Hematopoietic multipotent progenitor cell treated with erythropoietin and hydrocortisone succinate and interleukin-3 and kit ligand, for 17 days (in vitro differentiated cells): ENCODE measurements at places on chromosomes 6 and 20.

DNA sequence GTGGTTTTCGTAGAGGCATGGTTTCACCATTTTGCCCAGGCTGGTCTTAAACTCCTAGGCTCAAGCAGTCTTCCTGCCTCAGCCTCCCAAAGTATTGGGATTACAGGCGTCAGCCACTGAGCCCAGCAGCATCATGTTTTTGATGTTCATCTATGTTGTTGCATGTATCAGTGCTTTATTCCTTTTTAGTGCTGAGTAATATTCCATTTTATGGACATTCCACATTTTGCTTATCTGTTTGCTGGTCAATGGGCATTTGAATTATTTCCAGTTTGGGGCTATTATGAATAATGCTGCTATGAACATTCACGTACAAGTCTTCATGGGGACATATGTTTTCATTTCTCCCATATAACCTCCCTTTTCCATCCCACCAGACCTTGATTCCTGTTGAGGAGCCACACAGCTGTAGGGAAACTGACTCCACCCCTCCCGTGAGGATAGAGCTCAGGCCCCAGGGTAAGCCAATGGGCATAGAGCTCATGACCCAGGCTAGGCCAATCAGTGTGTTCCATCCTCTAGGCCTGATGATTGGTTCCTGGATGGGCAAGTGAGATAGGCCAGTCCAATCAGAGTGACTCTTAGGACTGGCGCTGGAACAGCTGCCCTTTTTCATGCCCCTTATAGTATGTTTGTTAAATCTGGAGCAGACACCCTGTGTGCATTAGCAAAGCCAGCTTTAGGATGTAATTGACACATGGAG lies 49.5 kb downstream of the DLGAP4 start:
- no peak for DNase-seq

DNA sequence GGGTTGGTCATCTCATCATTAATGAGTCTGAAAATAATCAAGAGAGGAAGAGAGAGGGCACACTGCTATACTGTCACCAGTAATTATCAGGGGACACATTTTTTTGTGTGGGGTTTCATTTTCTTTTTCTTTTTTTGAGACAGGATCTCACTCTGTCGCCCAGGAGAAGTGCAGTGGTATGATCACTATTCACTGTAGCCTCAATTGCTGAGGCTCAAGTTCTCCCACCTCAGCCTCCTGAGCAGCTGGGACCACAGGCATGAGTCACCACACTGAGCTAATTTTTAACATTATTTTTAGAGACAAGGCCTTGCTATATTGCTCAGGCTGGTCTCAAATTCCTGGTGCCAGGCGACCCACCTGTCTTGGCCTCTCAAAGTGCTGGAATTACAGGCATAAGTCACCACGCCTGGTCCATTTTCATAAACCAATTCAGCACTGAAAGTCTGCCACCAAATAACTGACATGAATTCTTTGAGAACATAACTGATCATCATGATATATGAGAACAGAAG lies 43.3 kb downstream of the EPHA7 start:
- DNase-seq = no peak

GRCh38 chr20:5513975-5514516 lies 197.3 kb upstream of the PROKR2 start:
- DNase-seq = no peak

- no peak for DNase-seq
Measured at GRCh38 chr20:23881371-23881770, 1.8 kb upstream of the CST5 start.

DNA sequence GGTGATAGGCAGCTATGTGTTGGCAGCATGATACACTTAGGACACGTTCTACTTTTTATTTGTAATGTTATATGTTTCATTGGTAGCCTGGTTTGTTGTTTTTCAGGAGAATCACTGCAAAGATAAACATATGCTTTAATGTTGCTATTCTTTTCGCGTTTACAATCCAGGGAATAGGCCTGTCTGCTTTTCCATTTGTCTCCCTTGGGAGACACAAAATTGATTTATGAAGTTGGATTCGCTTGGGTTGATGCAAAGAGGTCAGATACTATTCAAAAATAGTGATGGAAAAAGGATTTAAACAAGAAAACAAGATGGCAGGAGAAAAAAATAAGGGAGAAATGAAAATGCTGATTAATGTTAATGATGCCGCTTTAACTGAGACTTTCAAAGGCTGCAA lies 179.5 kb upstream of the SOX4 start:
- no peak for DNase-seq

DNA sequence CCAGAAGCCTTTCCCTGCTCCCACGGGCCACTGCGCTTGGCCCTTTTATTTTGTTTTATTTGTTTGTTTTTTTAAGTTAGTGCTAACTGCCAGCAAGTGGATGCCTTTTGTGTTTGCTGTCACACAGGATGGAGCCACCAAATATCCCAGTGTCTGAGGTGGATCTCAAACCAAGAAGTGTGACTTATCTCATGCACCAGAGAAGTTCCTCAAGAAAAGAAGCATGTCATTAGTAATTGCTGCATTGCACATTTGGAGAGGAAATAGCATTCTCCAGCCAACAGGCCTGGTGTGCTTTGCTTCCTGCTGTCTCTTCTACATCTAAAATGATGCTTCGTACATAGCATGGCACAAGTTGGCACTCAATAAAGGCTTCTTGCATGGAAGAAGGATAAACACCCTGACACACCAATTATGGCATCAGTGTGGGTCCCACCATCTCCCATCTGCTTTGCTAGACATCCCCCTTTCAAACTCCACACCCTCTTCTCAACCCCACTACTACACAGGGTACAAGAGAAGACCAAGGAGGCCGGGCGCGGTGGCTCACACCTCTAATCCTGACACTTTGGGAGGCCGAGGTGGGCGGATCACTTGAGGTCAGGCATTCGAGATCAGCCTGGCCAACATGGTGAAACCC lies 1.9 kb upstream of the ATP9A start:
- DNase-seq = no peak

- DNase-seq = no peak
Measured at GRCh38 chr20:44008806-44009678, 94.4 kb downstream of the TOX2 start.

- DNase-seq = no peak
Measured at GRCh38 chr6:315921-316752, 23.9 kb downstream of the DUSP22 start.

DNA sequence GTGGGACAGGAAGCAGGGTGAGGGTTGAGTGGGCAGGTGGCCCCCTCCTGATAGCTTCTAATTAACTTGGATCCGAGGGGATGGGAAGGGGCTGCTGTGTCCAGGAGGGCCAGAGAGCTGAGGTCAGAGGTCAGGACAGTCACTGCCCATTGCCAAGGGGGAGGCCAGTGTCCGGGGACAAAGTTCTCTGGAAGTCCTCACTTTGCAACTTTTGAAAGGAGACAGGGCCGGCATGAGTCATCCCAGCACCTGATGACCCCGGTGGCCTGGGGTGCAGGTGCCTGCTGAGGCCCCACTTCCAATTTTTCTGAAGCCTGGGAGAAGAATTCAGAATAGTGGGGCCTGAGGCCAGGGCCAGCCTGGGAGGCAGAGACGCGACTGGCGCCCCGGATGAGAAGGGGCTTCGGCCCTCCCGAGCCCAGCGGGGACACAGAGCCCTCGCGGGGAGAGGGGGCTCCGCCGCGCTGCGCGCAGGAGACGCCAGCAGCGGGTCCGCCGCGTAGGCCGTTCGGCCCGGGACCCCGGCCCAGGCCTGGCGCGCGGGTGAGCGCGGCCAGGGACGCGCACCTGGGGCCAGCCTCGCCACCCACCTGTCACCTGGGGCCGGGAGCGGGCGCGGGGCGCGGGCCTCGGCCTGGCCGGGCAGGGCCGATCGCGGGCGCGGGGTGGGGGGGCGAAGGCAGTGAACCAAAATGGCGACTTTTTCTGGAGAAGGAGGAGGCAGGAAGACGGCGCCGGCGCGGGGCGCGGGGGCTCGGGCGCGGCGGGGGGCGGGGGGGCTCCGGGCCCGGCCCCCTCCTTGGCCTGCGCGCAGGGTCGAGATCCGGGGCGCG lies 586 bp downstream of the ZNF512B start:
- DNase-seq = no peak

DNA sequence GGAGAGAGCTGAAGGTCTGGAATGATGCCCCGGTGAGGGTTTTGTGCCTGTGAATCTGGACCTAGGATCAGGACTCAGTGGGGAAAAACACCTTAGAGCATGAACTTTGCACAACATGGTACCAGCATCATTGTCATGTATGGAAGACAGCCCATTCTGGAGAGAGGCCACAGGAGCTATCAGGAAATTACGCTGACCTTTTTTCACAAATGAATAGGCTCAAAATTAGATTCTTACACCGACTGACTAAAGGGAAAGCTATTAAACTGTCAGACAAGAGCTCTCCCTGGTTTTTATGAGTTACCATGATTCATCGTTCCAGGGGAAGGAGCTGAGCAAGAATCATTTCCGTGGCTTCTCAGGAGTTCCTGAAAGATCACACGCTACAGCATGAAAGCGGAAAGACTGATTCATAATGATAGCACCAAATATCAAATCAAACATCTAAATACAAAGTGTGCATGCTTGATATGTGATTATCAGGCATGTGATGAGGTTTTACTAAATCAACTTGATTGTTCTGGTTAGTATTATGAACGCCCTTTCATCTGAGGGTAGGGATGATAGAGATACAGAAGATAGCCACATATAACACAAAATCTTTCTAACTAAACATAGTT lies 224.9 kb upstream of the SMLR1 start:
- DNase-seq = no peak

DNA sequence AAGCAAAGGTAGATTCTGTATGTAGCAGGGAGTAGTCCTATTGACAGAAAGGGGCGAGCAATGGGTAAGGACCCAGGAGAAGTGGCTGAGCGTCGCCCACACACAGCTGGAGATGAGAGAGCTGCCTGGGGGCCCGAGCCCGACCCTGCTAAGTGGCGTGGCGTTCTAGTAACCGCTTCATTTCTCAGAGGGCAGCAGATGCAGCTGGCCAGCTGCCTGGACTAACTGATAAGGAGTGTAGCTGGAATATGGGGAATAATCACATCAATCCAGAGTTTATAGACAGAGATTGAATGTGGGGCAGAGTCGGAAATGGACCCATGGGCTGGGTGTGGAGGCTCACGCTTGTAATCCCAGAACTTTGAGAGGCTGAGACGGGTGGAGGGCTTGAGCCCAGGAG lies 64.4 kb downstream of the EZR start:
- no peak for DNase-seq

DNA sequence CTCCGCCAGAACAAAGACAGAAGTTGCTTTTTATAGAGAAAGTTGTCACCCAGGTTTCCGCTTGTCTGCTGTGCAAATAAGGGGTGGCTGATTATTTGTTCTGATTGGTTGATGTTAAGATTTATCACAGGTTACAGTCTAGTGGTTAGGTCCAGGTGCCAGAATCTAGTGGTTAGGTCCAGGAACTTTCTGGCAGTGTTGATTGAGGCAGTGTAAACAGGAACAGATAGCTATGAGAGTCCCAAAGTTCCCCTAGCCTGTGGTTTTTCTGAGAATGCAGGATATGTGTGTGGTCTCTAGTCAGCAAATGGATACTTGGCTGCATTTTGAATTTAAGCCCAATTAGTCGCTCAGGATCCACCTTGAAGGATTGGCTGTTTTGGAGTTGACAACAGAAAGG lies 148.0 kb downstream of the TMEM200A start:
- DNase-seq = no peak

DNA sequence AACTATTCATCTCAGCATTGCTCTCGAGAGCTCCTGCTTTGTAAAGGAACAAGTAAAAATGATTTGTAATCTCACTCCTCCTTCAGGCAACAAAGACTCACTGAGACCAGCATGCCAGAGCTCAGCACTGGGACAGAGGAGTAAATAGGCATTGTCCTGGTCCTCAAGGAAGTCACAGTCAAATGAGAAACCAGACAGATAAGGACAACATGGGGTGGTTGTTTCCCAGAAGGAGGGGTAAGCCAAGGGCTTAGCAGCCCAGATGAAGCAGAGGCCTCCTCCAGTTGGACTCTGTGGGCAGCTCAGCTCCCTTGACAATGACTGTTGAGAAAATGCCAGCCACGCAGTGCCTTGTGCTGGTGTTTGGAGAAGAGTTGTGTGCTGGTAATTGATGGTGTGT lies 425.7 kb upstream of the CHD6 start:
- DNase-seq = no peak

DNA sequence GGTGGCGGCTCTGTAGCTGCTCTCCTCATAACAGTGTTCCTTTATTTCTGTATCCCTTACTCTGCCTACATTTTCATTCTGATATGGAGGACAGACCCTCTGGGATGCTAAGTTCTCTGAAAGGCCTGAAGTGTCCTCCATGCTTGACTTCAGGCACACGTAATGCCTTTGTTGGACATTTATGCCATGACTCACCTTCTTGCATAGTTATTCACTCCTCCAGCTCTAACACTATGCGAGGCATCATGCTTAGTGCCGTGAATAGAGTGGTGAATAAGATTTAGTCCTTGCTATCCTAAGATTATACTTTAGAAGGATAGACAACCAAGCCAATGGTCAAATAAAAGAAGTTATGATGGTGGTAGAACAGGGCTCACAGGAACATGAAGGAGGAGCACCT lies 760.9 kb upstream of the FLRT3 start:
- DNase-seq = no peak

GRCh38 chr20:49724408-49725223 lies 10.9 kb upstream of the B4GALT5 start:
- DNase-seq = no peak

DNA sequence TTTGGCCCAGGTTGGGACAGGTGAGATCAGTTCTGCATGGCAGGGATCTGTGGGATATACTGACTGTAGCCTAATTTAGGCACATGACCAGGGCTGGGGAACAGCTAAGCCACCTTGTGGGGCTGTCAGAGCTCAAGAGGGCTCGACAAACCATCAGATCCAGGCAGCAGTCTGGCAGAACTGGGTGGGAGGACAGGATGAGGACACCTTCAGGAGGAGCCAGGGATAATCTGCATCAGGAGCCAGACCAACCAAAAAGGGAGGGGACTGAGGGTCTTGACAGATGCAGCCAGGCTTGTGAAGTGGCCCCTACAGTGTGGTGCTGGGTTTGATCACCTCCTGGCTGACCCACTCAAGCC lies 123.4 kb downstream of the MAFB start:
- DNase-seq = no peak

- peak; percentile 75 for DNase-seq
Measured at GRCh38 chr6:13302751-13303667, 25.3 kb downstream of the TBC1D7 start.

- DNase-seq = no peak
Measured at GRCh38 chr6:142945049-142945445, at the start of gene HIVEP2. Gene HIVEP2, minus strand, starts transcription at chr6:142945176. Its CDS starts 170,438 bp downstream, at chr6:142774738.

GRCh38 chr6:144277605-144278227 lies 7.4 kb upstream of the UTRN start:
- DNase-seq = no peak

DNA sequence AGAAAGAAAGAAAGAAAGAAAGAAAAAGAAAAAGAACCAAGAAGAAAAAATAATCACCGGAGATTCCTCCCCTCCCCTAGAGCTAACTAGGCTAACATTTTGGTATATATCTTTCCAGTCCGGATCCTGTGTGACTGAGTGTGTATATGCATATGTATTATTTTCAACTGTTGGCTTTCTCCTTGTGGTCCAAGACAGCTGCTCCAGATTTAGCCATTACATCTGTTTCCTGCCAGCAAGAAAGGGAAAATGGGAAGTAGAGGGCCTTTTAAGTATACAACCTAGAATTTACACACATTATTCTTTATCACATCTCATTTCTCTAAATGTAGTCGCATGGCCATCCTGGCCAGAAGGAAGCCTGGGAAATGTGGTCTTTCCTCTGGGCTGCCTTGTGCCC lies 15.2 kb downstream of the SLC52A3 start:
- DNase-seq = no peak

GRCh38 chr6:166533205-166533824 lies 53.2 kb downstream of the RAMACL start:
- no peak for DNase-seq
